Urinary bladder (tissue), 4 donors: ENCODE measurements at places on chromosomes 2 and 18. TPM values are rescaled to one million over a fixed set of nuclear protein-coding genes. Genes with fewer than 3 reads are reported as not detected.

NBAS gene
- total RNA-seq: 118 TPM

PJVK gene
- 10.9 TPM for total RNA-seq

REG3A gene
- total RNA-seq: not detected

ODC1 gene
- total RNA-seq: 68.3 TPM

PRSS56 gene
- total RNA-seq: not detected

NEU2 gene
- total RNA-seq: not detected

RAB6C gene
- total RNA-seq: 0.11 TPM

SFXN5 gene
- 11.8 TPM for total RNA-seq

TDRD15 gene
- total RNA-seq: 3.8 TPM

ABCB11 gene
- total RNA-seq: 0.11 TPM

- no peak for DNase-seq
These were observed 63.7 kb downstream of the EFEMP1 start for GRCh38 chr2:55859875-55860274.

GRCh38 chr18:48833701-48834412 lies 116.9 kb downstream of the SMAD7 start:
- DNase-seq: no peak

- no peak for DNase-seq
These were observed 6.9 kb downstream of the MBD5 start for GRCh38 chr2:148027822-148028221.

GRCh38 chr2:206561962-206562361 lies 80.3 kb upstream of the FAM237A start:
- DNase-seq: no peak

GRCh38 chr2:173952267-173953046 lies 12.7 kb downstream of the SP3 start:
- DNase-seq: no peak

DNA sequence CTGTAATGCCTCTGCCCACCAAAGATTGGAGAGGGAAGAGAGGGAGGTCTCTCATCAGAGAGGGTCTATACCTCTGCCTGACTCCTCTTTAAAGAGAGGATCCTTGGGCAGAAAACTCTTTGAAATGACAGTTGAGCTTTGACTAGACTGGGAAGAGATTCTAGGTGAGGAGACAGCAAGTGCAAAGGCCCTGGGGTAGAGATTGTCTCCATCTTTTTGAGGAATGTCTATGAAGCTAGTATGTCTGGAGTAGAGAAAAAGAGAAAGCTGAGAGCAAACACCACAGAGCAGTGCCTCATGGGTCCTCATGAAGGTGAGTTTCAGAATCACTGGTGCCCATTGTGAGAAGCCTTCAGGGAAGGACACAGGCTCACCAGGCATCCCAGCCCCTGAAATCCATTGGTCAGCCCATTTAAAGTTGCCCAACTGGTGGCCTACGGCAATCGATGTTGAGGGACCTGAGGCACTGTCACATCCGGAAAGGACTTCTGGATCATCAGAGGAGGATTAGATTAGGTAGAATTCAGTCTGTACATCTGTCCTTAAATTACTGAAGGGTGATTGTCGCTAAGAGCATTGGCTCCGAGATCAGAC lies 31.5 kb downstream of the LBH start:
- no peak for DNase-seq

- no peak for DNase-seq
These were observed 43.8 kb downstream of the CELF4 start for GRCh38 chr18:37521510-37522465.

GRCh38 chr2:238169708-238170251 lies 11.0 kb downstream of the ERFE start:
- no peak for DNase-seq

GRCh38 chr18:52060607-52061304 lies 279.2 kb upstream of the DCC start:
- no peak for DNase-seq

GRCh38 chr2:71453404-71454220 lies at the start of gene DYSF:
Gene DYSF (plus strand): TSS chr2:71453561.
- no peak for DNase-seq

DNA sequence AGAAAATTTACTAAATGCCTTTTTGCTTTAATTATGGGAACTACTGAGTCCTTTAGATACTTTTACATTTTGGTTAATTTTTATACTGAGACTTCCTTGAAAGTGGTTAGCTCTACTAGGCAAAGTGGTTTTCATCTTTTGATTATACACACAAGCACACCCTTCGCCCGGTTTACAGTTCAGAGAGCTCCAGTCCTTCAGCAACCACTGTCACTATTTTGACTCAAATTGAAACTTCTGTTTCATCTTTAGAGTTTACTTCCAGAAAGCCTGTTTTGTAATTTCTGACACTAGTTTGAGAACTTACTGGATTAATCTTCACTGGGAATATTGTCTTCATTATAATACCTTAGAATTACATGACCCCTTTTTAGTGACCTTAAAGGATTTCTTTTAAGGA lies 140.3 kb upstream of the FOSL2 start:
- DNase-seq: no peak

- no peak for DNase-seq
These were observed 81.1 kb downstream of the MRPS9 start for GRCh38 chr2:105118960-105119359.

- no peak for DNase-seq
These were observed 11.2 kb downstream of the CASP10 start for GRCh38 chr2:201194097-201194496.

DNA sequence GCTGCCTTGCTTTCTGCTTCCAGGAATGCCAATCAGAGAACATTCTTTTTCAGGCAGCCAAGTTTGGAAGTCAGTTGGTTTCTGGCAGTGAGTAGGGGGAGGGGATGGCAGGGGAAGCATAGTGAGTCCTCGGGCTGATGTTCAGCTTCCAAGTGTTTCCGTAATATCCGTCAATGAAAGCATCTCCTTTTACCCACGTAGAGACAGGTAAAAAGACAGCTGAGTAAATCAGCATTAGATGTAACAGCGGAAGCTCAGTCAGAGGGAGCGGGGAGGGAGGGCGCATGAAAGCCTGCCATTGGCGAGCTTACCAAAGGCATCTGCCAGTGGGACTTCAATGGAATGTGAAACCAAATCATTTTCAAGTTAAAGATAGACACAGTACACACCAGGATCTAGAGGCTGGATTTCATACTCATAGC lies 117.1 kb upstream of the DTNA start:
- DNase-seq: peak; percentile 5

GRCh38 chr2:179255129-179255528 lies 9.5 kb downstream of the SESTD1 start:
- DNase-seq: no peak

GRCh38 chr2:46718784-46719183 lies 196.8 kb downstream of the MCFD2 start:
- no peak for DNase-seq

DNA sequence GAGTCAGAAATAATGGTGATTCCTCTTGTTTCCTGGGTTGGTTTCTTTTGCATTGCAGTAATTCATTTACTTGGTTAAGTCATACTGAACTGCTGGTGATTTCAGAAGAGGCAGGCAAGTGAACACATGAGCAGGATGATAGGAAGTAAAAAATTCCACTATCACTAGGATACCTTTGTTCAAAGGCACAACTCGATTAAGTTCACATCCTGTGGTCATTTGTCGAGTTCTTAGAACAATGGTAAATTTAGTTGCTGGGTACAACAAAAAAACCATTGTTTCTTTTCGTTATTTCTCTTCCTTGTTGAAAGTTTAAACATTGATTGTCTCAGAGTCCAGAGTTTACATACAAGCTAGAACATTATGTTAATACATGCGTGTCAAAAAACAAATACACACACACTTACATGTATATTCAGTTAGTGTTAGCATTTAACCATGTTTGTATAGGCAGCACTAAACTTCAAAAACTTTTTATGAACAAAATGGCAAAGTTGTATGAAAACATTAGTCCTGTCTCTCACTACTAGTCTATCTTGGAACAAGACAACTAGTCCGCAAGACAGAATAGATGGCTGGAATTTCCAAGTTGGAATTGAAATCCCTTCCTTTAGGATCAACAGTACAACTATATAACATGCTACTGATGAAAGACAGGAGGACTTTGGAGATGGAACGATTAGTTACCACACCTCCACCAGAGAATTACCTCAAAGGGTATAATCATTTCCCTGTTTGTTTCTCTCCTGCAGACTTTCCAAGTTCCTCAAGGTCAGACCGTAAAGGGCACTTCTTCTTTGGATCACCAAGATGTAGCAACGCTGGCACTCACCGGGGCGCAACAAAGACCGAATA lies 26.2 kb downstream of the STK39 start:
- DNase-seq: no peak

GRCh38 chr2:134178138-134178877 lies 75.6 kb upstream of the MGAT5 start:
- DNase-seq: no peak

DNA sequence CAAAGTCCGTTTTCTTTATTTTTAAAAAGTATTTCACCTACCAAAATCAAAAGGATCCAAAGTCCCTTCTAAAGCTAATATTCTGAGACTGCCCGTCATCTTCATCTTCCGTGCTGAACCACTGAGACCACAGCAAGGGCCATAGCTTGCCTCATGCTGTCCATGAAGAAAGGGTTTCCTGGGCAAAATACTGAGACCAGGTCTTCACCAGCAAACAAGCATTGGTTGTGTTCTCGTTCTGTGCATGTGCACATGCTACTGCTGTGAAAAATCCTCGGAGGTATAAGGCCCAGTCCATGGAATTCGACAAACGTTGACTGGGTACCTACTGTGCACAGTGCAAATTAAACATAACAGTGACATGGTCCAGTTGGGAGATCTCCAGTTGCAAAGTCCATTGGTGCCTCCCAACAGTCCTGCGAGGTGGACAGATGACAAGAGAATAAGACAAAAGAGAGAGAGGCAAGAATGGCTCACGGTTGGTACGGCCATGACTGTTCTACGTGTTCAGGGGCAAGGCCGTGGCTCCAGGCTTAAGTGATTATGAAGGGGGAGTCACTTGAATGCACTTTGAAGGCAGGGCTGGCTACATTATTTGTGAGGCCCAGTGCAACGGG lies 192.6 kb upstream of the GLI2 start:
- no peak for DNase-seq

DNA sequence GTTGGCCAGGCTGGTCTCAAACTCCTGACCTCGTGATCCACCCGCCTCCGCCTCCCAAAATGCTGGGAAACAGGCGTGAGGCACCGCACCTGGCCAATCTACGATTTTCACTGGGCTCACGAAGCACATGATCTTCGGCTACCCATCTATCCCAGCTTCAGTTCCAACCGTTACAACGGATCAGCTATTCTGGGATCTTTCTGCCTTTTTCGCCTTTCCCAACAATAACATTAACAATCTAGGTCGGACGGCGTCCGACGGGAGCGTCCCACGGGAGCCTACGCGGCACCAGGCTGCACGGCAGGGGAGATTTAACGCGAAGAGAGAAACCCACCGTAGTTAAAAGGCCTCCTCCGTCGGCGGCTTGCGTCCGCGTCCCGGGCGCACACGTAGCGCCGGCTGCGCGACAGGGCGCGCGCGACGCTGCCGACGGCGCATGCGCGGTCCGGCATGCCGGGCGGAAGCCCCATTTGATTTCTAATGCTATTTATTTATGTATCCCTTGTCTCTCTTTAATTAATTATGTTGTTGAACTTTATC lies at the start of gene MSL3B:
Gene MSL3B (minus strand): TSS at position 394 of the 540 bp plus-strand sequence.
- no peak for DNase-seq

DNA sequence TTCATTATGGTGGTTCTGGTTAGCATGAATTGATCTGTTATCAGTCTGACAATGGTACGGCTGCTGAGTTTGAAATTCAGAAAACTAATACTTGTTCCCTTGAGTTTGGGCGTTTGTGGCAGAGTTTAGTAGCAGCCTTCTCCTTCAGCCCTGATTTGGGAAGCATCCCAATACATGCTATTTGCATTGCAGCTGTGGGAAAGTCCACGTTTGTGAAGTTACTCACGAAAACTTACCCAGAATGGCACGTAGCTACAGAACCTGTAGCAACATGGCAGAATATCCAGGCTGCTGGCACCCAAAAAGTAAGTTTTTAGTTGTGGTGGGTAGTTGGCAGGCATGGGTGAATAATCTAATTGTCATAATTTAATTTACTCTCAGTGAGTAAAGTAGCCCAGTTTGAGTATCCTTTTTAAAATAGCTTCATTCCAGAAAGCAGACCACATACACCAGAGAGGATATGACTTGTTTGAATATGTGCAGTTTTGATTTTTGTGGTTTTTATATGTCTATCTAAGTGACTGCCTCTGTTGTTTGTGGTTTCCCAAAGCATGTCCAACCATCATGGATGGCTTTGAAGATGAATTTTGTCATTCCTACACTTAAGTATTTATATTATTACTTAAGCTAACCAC lies 12.2 kb downstream of the DGUOK start:
- no peak for DNase-seq

GRCh38 chr2:63678551-63678950 lies 89.8 kb downstream of the MDH1 start:
- no peak for DNase-seq
